ENCODE measurements at places on chromosomes 7 and 10.

DNA sequence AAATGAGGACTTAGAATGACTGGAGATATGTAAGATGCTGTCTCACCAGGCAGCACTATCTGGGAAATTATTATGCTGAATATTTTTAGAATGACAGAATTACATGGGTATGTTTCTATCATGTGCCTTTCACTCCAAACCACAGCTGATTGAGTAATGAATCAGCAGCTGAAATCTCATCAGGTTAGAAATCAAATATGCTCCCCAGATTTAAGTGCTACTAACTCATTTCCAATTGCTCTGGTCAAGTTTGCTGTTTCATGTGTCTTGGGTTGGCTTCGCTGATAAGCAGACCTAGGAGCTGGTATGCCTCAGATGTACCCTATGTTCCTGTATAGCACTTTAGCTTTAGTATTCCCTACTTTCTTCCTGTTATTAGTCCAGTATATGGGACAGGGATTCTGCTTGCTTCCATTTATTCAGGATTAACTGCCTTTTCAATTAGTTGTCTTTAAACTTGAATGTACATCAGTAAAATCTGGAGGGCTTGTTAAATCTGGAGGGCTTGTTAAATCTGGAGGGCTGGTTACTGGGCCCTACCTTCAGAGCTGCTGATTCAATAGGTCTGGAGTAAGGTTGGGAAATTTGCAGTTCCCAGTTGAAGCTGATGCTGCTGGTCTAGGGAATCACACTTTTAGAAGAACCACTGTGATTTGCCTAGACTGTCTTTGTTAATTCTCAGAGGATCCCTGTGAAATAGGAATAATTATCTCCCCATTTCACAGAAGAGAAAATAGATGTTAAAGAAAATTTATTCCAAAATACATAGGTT lies 172.9 kb downstream of the DKK1 start:
- DNase-seq = no peak

GRCh38 chr7:140426130-140426529 lies 22.3 kb downstream of the RAB19 start:
- no peak for DNase-seq

- no peak for DNase-seq
Measured at GRCh38 chr7:1971946-1972654, 260.6 kb downstream of the MAD1L1 start.

- DNase-seq = no peak
Measured at GRCh38 chr7:107398161-107398560, 71.7 kb upstream of the GPR22 start.

DNA sequence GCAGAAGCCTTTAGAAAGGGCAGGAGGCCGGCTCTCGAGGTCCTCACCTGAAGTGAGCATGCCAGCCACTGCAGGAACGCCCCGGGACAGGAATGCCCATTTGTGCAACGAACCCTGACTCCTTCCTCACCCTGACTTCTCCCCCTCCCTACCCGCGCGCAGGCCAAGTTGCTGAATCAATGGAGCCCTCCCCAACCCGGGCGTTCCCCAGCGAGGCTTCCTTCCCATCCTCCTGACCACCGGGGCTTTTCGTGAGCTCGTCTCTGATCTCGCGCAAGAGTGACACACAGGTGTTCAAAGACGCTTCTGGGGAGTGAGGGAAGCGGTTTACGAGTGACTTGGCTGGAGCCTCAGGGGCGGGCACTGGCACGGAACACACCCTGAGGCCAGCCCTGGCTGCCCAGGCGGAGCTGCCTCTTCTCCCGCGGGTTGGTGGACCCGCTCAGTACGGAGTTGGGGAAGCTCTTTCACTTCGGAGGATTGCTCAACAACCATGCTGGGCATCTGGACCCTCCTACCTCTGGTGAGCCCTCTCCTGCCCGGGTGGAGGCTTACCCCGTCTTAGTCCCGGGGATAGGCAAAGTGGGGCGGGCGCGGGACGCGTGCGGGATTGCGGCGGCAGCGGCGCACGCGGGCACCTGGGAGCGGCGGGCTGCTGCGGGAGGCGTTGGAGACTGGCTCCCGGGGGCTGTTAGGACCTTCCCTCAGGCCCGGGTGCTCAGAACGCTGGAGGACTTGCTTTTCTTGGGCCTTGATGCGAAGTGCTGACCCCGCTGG lies at the start of gene FAS:
TSS of gene FAS (plus strand) at position 415 of the 777 bp plus-strand sequence. CDS start at position 494, 79 bp downstream.
- peak; percentile 81 for DNase-seq

- DNase-seq = no peak
Measured at GRCh38 chr7:77473229-77474005, 57.3 kb upstream of the GSAP start.
